Stimulated activated CD4-positive, alpha-beta T cell treated with anti-CD3 and anti-CD28 coated beads, Interleukin-12 subunit alpha, Interleukin-12 subunit beta, amount 100 ng/mL, for 24 hours (primary cell): ENCODE measurements at places on chromosomes 13 and 19.

DNA sequence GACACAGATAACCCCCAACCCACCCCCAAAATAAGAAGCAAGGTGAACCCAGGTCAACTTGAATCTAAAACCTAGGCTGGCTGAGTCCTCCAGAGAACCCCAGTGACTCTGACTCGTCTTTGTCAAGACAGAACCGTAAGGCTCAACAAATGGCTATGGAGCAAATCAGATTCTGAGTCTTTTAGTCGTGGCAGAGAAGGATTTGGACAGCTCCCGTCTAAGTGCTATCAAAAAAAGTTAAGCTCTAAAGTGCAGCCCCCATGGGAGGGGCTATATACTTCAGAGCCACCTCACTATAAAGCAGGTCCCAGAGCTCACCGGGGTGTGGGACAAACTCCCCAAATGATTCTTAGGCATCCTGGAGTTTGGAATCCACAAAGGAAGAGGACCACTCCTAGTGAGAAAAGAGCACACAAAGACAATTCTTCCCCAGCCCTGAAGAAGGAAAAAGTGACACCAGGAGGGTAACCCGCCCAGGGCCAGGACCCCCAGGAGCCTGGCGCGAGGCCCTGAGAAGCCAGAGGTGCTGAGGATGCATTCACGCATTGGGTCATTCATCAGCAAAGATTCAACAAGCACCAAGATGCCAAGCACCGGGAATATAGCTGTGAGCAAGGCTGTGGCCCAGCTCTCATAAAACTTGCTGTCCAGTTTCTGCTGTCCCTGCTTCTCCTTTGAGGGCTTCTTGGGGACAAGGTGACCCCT, 25.4 kb upstream of the C13orf42 start:
- no peak for DNase-seq

- DNase-seq, result no peak
Measured at GRCh38 chr13:98896868-98897144, 81.1 kb downstream of the DOCK9 start.

DNA sequence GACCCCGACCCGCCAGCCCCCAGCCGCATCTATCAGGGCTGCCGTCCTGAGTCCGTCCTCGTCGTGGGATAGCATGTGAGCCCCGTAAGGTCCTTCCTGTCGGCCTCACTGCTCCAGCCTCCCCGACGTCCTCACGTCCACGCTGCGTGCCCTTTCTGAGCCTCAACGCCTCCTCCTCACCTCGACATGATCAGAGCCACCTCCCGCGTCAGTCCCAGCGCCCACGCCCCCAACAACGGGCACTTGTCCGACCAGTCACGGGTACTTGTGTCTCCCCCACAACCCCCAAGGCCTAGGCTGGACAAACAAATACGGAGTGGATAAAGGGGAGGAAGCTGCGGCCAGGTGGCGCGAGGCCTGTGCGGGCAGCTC, 665 bp downstream of the ZNF497 start:
- DNase-seq, result no peak

DNA sequence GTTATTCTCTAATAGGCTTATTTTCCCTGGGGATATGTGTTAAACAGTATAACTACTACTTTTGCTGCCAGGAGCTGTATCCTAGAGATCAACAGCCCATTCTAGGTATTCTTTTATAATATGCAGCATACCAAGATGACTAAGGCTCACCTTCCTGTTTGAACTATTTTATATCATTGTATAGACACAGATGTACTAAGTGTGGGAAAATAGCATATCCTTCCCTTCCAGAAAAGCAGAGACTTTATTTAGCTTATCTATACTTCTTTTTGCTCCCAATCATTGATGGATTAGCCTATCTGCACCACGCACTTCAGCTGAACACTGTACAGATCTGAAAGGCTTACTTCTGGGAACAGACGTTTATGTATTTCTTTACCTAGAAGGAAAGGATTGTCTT, 82.6 kb downstream of the MAB21L1 start:
- DNase-seq, result no peak

- DNase-seq, result no peak
Measured at GRCh38 chr19:5978606-5979552, 939 bp upstream of the RANBP3 start.

- DNase-seq, result no peak
Measured at GRCh38 chr13:69461397-69461796, 646.2 kb upstream of the ATXN8OS start.

- DNase-seq, result no peak
Measured at GRCh38 chr19:19329126-19329525, 8.5 kb downstream of the MAU2 start.

GRCh38 chr13:102580552-102581169, 16.1 kb upstream of the TPP2 start:
- no peak for DNase-seq

DNA sequence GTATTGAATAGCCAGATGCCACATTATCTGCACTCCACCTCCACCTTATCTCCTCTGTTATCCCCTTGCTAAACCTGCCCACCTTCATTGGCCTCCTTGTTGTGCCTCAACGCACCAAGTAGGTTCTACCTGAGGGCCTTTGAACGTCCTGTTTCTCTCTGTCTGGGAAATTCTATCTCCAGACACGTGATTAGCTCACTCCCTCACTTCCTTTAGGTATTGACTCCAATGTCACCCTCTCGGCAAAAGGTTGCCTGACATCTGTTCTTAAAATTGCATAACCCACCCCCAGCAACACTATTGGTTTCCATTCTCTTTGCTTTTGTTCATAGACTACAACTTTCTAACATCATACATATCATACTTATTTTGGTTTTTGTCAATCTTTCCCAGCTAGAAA, 56.5 kb upstream of the MEDAG start:
- DNase-seq, result no peak

DNA sequence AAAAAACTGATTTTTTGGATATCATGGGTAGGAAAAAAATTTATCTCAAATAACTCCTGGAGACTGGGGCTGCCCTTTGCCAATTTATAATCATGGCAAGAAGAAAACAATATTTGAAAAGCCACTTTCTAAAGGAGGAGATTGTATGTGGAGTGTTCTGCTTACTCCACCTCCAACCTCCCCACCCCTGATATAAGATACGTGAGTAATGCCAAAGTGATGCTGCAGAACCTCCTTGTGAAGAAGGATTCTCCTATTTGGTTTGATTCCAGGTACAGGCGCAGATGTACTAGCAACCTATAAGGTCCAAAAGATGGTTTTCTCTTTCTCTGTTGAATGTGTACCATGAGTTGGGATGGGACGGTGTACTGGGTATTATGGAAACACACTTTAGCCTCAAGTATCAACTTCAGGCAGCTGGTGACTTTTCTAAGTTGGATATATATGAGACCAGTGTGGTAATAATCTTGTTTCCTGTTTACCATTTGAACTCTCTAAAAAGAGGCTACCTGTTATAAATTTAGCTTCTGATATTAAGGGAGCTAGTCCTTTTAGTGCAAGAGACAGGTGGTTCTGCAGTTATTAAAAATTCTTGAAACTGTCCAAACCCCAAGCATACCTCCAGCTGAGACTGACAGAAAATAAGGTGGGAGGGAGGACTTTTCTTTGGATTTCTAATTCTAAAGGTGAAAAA, 724.0 kb upstream of the MIR17HG start:
- no peak for DNase-seq

DNA sequence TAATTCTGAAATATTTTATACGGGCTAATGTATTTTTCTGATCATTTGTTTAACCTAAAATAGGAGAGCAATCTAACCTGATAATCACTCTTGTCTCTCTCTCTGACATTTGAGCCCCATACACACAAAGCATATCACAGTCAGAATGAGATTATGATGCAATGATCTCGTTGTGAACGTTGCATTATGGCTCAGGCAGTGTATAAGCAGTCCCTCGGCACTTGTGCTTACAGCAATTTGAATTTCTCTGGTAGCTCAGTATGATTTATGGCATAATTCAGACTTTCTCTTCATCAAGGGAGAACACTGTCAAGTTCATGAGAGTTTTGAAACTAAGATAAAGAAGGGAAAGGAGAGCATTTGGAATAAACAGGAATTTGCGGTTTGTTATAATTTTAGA, 256.1 kb downstream of the DACH1 start:
- no peak for DNase-seq

- DNase-seq, result no peak
Measured at GRCh38 chr13:97148894-97149293, 73.2 kb upstream of the MBNL2 start.

- DNase-seq, result no peak
Measured at GRCh38 chr13:42747399-42747873, 33.9 kb upstream of the FAM216B start.

GRCh38 chr19:3357992-3358688, 8.2 kb upstream of the NFIC start:
- DNase-seq, result no peak

GRCh38 chr19:4338441-4339355, at the start of gene STAP2:
STAP2 (minus strand) TSS chr19:4338827; CDS start chr19:4338753, 74 bp downstream.
- no peak for DNase-seq

DNA sequence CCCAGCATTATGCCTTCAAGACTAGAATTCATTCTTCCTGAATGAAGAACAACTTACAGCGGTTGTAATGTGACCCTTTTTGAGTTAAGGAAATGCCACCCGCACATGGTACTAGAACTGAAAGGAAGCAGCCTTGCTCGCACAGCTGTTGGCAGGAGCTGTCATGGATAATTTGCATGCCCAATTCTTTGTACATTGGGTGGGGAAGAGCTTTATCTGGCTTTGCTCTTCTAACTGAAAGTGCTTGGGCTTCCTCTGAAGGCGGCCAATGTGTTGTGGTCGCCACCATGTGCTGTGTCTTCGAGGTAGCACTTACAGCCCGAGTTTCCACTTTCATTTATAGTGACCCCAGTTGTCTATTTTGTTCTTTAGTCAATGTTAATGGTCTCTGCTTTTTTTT, 3.4 kb downstream of the CCNE1 start:
- DNase-seq, result no peak

DNA sequence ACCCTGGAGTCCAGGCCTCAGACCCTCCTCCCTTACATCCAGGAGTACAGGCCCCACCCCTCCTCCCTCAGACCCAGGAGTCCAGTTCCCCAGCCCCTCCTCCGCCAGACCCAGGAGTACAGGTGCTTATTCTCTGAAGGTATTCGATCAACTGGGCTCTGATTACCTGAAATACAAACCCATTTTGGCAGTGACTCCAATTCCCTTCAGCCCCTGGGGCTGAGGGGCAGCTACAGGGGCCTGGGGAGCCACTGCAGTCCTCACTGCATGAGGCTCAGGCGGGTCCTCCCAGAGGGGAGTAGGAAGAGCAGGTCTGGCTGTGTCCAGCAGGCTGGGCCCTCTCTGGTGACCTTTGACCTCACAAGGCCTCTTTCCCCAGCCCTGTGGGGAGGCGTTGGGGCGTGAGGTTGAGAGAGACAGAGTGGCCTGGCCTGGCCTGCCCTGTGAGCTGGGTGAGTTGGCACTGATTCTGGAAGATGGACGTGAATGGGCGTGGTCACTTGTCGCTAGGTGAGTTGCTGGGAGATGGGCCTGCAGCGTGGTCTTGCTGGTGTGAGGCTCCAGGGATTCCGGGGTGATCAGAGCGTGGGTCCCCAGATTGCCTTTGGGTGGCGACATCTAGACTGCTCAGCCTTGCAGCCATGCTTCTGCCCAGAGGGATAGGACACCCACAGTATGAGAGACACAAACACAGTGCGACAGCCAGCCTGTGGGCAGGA, 3.1 kb downstream of the BCAT2 start:
- no peak for DNase-seq

- DNase-seq, result no peak
Measured at GRCh38 chr13:30378191-30378590, 44.1 kb upstream of the UBE2L5 start.
